Muscle of leg (tissue), 16 donors: ENCODE measurements at places on chromosomes 12 and 14. TPM values are rescaled to one million over a fixed set of nuclear protein-coding genes. Genes with fewer than 3 reads are reported as not detected.

Gene ANHX
- polyA plus RNA-seq: not detected

Gene SLC6A13
- polyA plus RNA-seq: 4.8 TPM

Gene SRGAP1
- polyA plus RNA-seq: 5.0 TPM

Gene TDP1
- polyA plus RNA-seq: 9.6 TPM

Gene MEG3
- 5,016 TPM for polyA plus RNA-seq

Gene TMEM229B
- polyA plus RNA-seq: 0.28 TPM

Gene KRT5
- 383 TPM for polyA plus RNA-seq

Gene POP5
- 22.2 TPM for polyA plus RNA-seq

Gene VRTN
- not detected for polyA plus RNA-seq

Gene SIX6
- 0.12 TPM for polyA plus RNA-seq

Gene NRIP2
- 5.0 TPM for polyA plus RNA-seq

Gene SMOC1
- 4.5 TPM for polyA plus RNA-seq
